ENCODE measurements at places on chromosomes 1 and 21. TPM values are rescaled to one million over a fixed set of nuclear protein-coding genes. Genes with fewer than 3 reads are reported as not detected.

DNA sequence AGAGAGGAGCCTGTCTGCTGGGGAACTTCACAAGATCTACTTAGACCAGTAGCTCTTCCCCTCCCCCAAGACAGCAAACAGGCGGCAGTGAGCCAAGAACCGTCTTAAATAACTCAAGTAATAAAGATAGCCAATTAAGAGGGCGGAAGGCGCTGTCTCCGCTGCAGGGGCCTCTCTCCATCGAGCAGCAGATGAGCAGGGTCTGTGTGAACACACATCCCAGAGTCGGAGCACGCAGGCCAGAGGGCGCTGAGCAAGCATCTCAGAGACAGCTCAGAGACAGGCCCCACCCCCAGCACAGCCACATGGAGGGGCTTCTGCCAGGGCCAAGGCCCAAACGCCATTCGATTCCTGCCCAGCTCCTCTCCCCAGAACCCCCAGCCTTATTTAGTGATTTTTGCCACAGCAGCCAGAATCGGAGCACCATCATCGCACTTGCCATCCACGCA is 11.1 kb downstream of the IFFO2 start:
- no peak for DNase-seq

GRCh38 chr1:161298116-161298515 is 11.7 kb downstream of the MPZ start:
- DNase-seq = no peak

DNA sequence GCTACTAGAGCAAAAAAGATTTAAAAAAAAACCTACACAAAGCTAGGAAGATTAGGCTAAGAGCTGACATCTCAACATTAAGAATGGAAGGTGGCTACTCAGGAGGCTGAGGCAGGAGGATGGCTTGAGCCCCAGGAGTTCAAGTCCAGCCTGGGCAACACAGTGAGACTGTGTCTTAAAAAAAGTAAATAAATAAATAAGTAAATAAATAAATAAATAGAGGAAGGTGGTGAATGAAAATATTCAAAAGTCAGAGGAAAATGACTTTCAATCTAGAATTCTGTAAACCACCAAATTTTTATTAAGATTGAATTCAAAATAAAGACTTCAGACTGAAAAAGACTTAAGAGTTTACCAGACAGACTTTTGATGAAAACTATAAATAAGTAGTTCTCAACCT is 50.9 kb upstream of the TMPRSS2 start:
- DNase-seq = no peak

Gene SLC6A9
- 0.40 TPM for total RNA-seq

Gene BMP8B
- 0.55 TPM for total RNA-seq

Gene CHI3L2
- 2.5 TPM for total RNA-seq

GRCh38 chr21:35368326-35368725 is 319.2 kb upstream of the RUNX1 start:
- DNase-seq = no peak

DNA sequence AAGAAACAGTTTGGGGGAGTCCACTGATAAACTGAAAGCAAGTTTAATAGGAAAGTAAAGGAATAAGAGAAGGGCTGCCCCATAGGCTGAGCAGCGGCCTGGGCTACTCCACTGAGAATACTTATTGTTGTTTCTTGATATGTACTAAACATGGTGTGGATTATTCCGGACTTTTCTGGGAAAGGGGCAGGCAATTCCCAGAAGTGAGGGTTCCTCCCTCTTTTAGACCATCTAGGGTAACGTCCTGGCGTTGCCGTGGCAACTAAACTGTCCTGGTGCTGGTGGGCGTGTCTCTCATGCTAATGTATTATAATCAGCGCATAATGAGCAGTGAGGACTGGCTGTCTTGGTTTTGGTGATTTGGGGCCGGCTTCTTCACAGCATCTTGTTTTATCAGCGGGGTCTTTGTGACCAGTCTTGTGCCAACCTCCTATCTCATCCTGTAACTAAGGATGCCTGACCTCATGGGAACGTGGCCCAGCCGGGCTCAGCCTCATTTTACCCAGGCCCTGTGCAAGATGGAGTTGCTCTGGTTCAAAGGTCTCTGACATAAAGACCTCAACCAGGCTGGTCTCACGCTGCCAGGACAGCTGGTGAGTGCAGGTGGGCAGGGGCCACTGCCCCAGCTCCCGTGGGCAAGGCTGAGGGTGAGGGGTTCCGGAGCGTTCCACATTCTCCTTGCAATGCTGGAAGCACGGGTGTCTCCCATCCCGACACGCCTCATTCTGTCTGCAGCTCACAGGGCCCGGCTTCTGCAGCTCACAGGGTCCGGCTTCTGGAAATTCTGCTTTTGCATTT is 19.6 kb upstream of the C1orf159 start:
- no peak for DNase-seq

DNA sequence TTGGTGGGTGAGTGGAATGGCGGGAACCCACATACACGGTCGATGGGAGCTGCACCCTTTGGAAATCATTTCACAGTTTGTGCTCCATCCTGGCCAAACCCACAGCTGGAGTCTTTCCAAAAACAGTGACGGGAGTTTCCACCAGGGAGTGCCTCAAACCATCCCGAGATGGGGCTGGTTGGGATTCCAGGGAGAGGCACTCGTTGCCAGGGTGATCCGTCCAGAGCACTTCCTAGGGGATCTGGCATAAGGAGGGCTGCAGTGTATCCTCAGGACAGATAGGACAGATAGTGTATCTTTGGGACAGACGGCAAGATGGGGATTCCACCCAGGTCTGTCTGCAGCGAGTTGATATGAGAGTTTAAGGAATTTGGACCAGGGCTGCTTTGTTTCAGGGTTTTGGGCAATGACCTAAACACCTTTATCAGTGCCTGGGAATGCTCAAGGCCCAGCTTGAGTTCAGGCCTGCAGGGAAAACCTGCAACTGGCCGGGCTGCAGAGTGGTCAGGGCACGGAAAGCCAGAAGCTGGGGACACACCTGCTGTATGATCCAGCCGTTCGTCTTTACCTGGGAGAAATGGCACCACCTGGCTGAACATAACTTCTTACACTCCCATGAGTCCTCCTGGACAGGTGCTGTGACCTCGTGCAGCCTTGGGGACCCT is 3.4 kb upstream of the POFUT2 start:
- peak; percentile 84 for DNase-seq

GRCh38 chr1:63557365-63557987 is 34.2 kb downstream of the EFCAB7 start:
- peak; percentile 39 for DNase-seq

- DNase-seq = no peak
Measured at GRCh38 chr1:55519937-55520683, 304.9 kb upstream of the USP24 start.

Gene RIPPLY3
- not detected for total RNA-seq

- DNase-seq = no peak
Measured at GRCh38 chr1:24796524-24796923, 51.3 kb downstream of the CLIC4 start.

Gene MTARC1
- not detected for total RNA-seq

- DNase-seq = no peak
Measured at GRCh38 chr1:237998581-237998980, 107.9 kb upstream of the ZP4 start.

DNA sequence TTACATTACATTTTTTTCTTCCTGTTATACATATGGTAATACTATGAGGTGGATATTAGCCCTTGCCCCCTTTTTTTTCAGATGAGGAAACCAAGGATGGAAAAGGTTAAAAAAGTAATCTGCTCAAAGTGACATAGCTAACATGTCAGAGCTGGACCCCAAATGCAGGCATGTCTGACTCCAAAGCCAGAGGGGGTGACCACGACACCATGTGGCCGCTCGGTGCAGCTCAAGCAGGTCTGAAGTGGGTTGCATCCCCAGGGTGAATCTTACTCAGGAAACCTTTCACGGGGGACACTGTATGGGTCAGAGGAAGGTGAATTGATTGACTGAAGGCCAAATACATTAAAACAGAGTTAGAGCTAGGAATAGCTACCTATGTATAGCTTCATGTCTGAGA is 34.8 kb downstream of the CD34 start:
- DNase-seq = no peak

Gene INSRR
- not detected for total RNA-seq

Gene NCF2
- 2.7 TPM for total RNA-seq

DNA sequence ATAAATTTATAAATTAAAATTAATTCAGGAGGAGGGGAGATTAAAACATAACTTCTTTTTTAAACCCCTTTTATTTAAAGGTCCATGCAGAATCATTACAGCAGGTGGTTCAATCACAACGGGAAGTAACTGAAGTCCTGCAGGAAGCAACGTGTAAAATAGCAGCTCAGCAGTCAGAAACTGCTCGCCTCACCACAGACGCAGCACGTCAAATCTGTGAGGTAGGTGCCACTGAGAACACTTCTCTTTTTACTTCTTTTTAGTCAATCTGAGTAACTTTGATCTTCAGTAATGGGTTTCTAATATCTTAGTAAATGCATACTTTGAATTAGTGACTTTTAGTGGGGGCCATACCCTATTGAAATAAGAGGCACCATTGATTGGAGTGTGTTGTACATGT is 87.0 kb downstream of the CEP350 start:
- no peak for DNase-seq

Gene C1orf56
- 6.9 TPM for total RNA-seq

DNA sequence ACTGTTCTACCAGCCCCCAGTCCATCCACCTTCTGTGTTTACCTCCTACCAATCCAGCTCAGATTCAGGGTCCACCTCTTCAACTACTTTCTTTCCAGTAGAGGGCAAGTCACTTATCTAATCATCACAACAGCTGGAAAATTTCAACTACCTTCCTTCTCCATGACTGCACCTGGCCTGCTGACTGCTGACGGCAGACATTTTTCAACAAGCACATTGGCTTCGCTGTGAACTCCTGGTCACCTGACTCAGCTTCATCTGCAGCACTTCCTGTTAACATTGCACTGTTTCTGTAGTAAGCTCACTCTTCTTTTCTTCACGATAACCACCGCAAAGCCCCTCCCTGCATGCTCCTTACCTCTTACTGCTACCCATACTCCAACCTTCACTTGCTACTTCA is 405.7 kb downstream of the NTNG1 start:
- no peak for DNase-seq

- no peak for DNase-seq
Measured at GRCh38 chr1:85406081-85406480, 58.9 kb downstream of the DDAH1 start.

- no peak for DNase-seq
Measured at GRCh38 chr1:113517346-113517745, 127.0 kb downstream of the MAGI3 start.

Gene TNFRSF4
- total RNA-seq = not detected

- no peak for DNase-seq
Measured at GRCh38 chr1:32754317-32755097, 51.9 kb upstream of the SYNC start.

Gene NEK7
- total RNA-seq = 658 TPM

Gene CLCNKB
- total RNA-seq = not detected

- DNase-seq = peak; percentile 66
Measured at GRCh38 chr21:27519361-27519760, 552.5 kb upstream of the ADAMTS5 start.

- DNase-seq = no peak
Measured at GRCh38 chr1:40422630-40423263, 27.5 kb upstream of the ZFP69B start.

Gene WNT3A
- total RNA-seq = not detected

Gene PAQR7
- total RNA-seq = 0.19 TPM

Gene FMO2
- total RNA-seq = not detected

Gene PDPN
- total RNA-seq = not detected

- no peak for DNase-seq
Measured at GRCh38 chr1:165545974-165546373, 2.2 kb downstream of the LRRC52 start.

DNA sequence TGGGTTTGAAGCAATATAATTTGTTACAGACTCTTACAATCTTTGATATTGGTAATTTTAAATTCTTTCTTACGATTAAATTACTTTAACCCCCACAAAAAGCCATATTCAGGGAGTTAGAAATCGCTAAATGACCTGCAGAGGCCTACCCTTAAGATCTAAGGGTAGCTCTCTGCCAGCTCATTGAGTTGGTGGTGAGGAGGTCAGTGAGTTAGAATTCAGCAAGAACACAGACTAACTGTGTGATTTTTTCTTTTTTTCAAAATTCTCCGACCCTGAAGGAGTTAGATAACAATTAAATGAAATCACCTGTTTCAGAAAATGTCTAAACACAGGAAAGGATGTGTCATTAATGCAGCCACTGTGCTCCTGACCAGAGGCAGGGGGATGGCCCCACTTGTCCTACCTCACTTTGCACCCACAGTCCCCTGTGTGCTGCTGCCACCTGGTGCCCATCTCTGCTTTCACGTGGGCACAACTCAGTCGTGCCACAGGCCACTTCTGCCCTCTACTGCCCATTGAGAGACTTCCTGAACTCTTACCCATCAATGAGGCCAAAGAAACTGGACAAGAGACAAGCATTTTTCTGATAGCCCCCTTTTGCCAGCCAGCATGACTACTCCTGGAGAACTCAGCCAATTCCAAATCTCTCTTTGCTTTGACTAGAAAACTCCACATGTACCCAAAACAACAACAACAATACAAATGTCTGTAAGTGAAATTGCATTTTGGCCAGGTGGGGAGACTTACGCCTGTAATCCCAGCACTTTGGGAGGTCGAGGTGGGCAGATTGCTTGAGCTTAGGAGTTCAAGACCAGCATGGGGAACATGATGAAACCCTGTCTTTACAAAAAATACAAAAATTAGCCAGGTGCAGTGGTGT is 8.4 kb downstream of the CFAP45 start:
- DNase-seq = peak; percentile 97

- no peak for DNase-seq
Measured at GRCh38 chr1:165055581-165055980, 300.9 kb downstream of the LMX1A start.

GRCh38 chr21:41597811-41598231 is 89.9 kb upstream of the TMPRSS2 start:
- no peak for DNase-seq

GRCh38 chr1:181089676-181090544 is 1.4 kb downstream of the IER5 start:
- peak; percentile 71 for DNase-seq

GRCh38 chr1:231214918-231215680 is 25.9 kb upstream of the GNPAT start:
- DNase-seq = no peak

DNA sequence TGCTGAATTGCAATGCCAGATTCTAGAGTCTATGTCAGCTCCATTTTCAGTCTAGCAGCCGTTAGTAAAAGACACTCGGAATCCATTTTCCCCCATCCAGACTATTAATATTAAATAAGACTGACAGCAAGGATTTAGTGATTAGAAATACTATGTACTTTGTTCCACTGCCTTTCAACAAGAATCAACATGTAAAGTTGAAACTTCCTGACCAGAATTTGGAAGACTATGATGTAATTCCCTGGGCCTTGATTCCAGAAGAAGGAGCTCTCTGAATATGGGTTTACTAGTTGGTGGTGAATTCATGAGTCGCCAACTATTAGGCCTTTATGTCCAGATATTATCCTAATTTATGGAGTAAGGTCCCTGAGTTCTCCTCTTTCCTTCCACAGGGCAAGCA is 24.8 kb downstream of the KDM1A start:
- DNase-seq = no peak

Gene TRIM63
- not detected for total RNA-seq

DNA sequence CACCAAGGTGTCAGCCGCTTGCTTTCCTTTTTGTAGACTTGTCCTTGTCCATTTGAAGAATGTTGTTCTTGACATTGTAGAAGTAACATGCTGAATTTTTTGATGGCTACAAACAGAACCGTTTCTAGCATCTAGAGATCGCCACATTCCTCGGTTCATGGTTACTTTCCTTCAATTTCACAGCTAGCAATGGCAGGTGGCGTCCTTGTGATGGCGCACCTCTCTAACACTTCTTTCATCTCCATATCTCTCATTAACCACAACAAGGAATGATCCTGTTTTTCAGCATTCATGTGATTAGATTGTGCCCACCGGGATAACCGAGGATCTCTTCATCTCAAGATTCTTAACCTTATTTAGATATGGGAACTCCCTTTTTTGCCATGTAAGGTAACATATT is 2129.8 kb downstream of the NCAM2 start:
- no peak for DNase-seq

- no peak for DNase-seq
Measured at GRCh38 chr1:113096493-113096892, 23.5 kb downstream of the LRIG2 start.

Measured in A172 (cell line).